ENCODE measurements at places on chromosomes 2 and 18.
A peak's percentile ranks its signal among the peaks of the same experiment; 100 is the strongest.

- DNase-seq = no peak
Measured at GRCh38 chr2:88950010-88950409, 258.5 kb downstream of the RPIA start.

DNA sequence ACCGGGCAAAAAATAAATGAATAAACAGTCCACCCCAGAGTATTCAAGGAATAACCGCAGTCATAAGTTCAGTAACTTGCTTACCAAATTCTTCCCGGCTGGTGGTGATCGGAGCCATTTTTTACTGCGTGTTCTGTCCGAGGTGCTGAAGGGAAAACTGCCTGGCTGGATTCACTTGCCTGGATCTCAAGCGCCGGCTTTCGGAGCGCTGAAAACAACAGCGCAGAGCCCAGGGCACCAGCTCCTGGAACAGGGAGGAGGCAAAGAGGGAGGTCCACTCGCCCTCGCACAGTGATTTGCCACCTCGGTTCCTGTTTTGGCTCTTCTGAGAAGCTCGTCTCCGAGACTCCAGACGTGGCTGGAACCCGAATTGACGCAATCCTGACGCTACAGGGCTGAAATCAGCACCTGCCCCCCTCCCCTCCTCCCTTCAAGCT lies at the start of gene SYT4:
Gene SYT4 (minus strand): TSS at position 327 of the 437 bp plus-strand sequence. CDS start 209 bp downstream, at position 118.
- peak; percentile 77 for DNase-seq

DNA sequence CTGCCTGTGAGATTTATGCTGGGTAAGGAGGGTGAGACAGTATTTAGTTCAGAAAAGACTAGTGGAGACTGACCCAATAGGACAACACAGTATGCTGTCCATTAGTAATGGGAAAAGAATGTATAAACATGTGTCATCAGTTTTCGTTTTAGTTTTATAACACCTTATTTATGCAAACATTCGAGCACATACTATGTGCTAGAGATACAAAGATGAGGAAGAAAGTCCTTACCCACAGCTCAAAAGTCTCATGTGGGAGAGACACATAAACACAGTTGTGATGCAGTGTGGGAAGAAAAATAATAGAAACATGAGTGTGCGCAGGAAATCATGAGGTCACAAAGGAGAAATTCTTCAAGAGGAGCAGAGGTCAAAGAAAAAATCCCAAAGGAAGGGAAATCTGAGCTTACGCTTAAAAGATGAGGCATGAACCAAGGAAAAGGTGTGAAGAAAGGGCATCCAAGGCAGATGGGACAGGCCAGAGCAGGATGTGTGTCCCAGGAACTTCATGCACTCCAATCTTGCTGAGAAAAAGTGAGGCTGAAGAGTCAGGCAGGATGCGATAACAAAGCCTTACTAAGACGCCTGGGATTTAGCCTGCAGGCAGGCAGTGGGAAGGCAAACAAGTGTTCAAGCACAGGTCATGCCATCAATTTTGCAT lies 8.1 kb downstream of the METTL21A start:
- DNase-seq = no peak

DNA sequence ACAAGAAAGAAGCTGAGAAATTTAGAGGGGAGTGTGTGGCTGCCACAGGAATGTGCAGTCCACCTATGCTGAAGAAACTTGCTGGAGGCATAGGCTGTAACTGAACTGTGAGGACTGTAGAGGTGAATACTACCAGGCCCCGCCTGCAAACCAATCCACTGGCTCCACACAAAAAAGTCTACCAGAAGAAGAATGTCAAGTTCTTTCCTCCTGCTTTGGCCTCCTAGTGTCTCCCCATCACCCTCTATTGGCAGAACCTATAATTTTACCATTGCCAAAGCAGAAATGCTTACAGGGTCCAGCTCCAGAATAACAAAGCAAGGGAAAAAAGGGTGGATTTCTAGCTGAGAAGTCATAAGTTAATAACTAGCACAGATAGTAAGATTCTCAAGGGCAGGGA lies 5.9 kb upstream of the ATP5MC3 start:
- no peak for DNase-seq

DNA sequence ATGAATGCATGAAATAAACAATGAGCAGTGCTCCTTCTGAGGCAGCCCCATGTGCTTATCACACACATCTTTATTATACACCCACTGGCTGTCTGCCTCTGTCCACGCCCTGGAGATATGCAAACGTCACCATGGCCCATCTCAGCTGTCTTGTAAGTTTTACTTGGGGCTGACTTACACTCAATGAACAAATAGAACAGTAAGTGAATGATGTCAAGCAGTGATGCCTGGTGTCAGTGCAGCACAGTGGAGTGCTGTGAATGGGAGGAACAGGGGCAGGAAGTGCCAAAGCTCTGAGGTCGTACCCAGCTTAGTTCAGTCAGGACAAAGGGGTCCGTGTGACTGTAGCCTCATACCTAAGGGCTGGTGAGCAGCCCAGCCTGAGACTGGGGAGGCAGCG lies 659.5 kb upstream of the HS6ST1 start:
- DNase-seq = no peak

- no peak for DNase-seq
Measured at GRCh38 chr2:223197046-223197445, 145.1 kb downstream of the KCNE4 start.

- DNase-seq = no peak
Measured at GRCh38 chr2:150675807-150676206, 188.3 kb upstream of the RND3 start.

DNA sequence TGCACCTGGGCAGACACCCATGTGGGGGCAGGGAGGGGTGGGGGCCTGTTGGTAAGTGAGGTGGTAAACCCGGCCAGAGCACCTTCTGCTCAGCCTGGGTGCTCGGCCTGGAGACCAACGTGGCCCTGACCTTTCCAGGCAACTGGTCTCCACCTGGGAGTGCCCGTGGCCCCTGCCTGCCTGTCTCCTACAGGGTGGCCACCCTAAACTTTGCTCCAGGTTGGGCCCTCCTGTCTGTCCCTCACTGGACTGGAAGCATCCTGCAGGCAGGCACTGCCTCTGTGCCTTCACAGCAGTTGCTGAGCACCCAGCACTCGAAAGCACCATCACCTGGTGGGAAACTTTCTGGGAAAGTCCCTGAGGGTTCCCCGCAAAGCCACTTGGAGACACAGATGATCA lies 171.3 kb downstream of the TWIST2 start:
- no peak for DNase-seq

DNA sequence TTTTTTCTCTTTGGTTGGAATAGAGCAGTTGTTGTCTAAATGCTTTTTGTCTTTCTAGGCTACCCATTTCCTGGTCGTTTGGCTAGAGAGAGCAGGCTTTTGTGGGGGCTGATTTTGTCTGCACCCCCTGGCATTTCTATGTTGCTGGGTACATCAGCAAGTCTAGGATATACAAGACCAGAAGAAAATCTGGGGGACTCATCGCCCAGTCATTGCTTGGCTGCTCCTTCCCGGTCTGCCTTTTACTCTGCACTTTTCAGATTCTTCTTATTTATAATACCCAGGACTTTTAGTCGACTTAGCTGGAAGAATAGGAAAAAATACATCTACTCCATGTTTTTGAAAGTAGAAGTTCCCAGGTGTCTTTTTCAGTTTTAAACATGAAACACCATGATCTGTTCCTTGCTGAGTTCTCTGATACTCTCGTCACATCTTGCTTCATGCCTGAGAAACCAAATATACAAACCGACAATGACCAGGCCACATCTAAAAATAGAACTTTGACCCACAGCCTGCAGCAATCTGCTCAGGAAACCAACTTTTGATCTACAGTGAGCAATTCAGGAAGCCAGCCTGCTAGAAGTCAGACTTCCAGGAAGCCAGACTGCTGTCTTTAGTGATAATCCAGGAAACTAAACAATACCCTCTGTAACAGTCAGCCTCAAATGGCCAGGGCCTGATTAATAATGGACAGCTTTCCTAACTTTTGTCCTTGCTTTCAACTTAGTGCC lies 163.8 kb upstream of the MEX3C start:
- DNase-seq = no peak

DNA sequence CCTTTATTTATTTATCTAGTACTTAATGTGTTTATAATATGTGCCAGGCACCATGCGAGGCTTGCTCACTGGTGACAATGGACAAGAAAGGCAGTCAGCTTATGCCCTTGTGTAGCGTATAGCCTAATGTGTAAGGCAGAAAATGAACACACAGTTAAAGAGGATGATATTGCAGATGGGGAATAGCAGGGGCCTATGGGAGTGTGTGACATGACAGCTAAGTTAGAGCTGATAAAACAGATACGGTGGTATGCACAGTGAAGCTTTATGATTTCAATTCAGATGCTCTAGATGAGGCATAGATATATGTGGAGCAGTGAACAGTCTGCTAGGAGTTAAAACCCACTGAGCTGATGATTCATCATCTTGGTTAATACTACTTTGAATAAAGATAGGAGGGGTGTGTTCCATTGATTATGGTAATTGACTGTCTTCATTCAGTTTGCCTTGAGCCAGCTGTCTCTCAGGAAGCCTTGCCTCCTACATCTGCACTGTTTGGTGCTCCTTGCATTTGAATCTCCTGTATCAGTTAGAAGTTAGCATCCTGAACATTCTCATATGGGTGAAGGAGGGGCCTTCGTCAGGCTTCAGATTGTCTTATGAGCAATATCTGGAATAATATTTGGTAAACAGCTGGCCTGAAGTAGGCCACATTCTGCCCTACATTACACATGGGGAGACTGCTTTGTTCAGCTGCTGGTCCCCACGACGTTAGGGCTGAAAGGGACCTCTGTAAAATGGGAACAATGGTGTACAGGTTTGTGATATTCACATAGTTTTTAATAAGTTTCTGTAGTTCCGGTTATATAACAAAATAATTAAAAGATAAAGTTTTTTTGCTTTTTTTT lies 13.2 kb downstream of the MAP4K4 start:
- DNase-seq = no peak

DNA sequence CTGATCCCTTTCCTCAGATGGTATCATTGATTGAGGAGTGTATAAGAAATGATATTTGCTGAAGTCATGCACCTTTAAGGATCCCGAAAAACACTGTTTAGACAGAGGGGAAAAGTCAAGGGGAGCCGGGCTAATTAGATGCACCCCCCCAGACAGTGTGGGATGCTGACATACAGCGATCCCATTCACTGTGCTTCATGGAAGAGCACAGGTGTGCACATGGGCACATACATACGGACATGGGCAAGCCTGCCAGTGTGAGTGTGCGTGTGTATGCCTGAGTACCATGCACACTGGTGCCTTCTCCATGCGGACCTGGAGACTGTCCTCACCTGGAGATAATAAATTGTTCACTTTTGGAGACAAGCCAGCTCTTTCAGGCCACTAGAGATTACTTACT lies 22.6 kb downstream of the MEIS1 start:
- no peak for DNase-seq

- DNase-seq = no peak
Measured at GRCh38 chr18:48953104-48953706, 2.4 kb upstream of the SMAD7 start.

GRCh38 chr2:127665267-127665893 lies 9.9 kb downstream of the LIMS2 start:
- no peak for DNase-seq

DNA sequence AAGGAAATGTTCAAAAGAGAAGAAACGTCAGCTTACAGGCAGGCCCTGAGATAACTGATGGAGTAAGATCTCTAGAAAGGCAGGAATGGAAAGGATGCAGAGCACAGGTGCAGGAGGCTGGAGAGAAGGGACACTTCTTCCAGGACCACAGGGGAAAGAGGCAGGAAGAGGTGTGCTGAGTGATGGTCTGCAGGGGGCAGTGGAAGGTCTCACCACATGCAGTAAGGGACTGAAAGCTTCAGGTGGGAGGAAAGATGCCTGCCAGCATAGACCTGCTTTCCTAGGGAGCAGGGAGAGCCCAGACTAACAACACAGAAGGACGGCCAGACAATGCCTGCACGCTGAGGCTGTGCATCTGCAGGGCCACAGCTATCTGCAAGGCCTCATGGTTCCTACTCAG lies 156.8 kb downstream of the L3MBTL4 start:
- DNase-seq = no peak

- DNase-seq = no peak
Measured at GRCh38 chr2:5236249-5236648, 455.9 kb upstream of the SOX11 start.

DNA sequence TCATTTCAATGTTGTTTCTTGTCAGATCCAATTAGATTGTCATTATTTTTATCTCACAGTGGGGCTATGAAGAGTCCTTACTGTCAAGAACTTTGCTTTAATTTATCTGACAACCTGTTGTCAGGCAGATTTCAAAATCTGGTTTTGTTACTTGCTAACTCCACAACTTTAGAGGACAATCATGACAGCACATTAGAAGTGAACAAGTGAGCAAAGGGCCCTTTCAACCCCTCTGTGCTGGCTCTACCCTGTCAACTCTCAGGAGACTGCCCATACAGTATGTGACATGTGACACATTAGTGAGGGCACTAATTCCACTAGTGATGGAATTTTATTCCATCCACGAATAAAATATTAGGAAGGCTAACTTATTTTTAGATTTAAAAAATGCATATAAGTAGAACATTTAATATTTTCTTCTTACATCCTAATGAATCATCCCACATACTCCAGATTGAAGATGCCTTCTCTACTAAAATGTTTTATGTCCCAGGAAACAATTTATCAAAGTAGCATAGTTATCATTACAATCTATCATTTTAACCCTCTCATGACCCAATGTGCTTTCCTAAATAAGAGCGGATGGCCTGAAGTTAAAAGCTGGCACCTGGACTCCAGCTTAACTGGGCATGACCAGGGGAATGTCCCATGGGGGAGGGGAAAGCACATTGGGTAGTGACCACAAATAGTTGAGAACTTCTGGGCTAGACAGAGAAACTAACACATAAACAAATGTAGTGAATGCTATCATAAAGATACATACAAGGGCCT lies 97.6 kb upstream of the PPP1CB start:
- no peak for DNase-seq

DNA sequence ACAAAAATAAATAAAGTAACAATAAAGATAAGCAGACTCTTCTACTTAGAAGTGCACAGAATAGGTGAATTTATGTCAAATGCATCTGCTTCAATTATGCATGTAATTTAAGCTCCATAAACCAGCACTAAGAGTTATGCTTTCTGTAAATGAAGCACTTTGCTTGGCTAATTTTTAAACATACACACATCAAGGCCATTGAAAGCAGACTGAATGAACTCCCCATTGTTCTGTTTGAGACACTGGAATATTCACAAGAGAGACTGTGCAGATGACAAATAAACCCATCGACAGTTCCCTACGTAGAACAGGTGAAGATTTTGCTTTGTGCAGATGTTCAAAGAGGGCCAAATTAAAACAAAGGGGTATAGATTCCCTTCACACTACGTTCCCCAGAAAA lies 133.4 kb downstream of the PID1 start:
- DNase-seq = no peak

GRCh38 chr18:4510711-4511110 lies 55.6 kb upstream of the DLGAP1 start:
- no peak for DNase-seq
